ENCODE measurements at places on chromosomes 4 and X.

GRCh38 chrX:9846631-9847030, 60.4 kb downstream of the SHROOM2 start:
- DNase-seq, result no peak

- DNase-seq, result no peak
Measured at GRCh38 chrX:143854006-143854405, 29.9 kb upstream of the UBE2NL start.

DNA sequence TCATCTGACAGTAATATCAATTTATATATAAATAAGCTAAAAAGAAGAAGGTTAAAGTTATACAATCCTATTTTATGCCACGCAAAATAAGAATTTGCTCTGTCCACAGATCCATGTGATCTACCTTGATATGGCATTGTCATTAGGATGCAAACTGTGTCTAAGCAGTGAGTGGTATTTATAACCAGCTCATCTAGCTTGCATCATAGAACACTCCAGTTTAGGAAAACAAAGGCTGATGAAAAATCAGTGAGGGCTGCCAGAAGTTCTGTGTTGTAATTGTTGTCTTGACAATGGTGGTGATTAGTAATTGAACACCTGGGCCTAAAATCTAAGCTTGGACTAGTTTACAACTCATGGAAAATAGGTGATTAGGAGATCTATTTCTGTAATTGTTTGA, 111.0 kb downstream of the CPE start:
- DNase-seq, result no peak

GRCh38 chr4:150972592-150972991, 42.5 kb downstream of the LRBA start:
- no peak for DNase-seq

- no peak for DNase-seq
Measured at GRCh38 chr4:40144716-40145115, 52.1 kb upstream of the RHOH start.

DNA sequence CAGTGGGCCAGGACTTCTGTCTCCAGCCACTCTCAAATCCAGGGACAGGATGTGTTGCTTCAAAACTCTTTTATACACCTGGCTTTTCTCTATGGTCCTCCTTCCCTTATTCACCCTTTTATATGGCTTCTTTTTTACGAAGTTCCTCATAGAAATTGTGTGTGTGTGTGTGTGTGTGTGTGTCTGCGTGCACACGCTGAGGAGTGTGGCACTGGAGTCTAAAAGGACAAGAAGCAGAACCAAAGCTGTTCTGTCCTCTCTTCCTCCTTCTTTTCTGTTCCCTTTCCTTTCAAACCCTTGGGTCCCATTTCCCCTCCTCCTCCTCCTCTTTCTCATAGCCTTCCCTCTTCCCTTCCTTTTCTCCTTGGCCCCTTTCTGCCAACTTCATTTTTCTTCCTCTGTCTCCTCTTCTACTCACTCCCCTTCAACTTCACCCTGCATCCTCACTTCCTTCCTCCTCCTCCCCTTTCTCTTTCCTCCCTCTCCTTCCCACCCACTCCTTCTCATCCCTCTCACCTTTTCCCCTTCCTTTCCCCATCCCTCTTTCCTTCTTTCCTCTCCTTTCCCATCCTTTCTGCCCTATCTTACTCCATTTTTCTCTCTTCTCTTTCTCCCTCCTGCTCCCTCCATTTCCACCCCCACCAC, 360.5 kb downstream of the MID1IP1 start:
- DNase-seq, result no peak

- no peak for DNase-seq
Measured at GRCh38 chrX:34585561-34585960, 71.5 kb downstream of the TMEM47 start.

GRCh38 chr4:67785528-67785927, 31.3 kb upstream of the GNRHR start:
- no peak for DNase-seq

DNA sequence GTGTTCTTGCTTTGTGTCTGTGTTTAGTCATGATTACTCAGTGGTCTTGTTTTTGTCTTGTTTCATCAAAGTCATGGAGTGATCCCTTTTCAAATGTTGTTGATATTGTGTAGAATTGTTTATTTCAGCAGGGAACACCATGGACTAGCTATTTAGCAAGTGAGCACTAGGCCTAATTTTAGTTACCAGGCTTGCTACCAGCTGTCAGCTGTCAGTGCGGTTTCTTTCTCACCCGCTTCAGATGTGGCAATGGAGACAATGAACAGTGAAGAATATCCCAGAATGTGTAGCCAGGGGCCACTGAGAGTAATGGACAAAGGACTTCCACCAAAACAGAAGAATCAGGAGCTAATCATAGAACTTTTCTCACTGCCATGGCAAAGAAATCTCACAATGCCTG, 432.8 kb upstream of the FMR1 start:
- DNase-seq, result no peak

GRCh38 chr4:36322921-36323354, 41.5 kb downstream of the DTHD1 start:
- no peak for DNase-seq

- DNase-seq, result no peak
Measured at GRCh38 chr4:71992571-71993312, 39.1 kb upstream of the NPFFR2 start.

GRCh38 chr4:36164900-36165630, 79.2 kb downstream of the ARAP2 start:
- DNase-seq, result no peak

DNA sequence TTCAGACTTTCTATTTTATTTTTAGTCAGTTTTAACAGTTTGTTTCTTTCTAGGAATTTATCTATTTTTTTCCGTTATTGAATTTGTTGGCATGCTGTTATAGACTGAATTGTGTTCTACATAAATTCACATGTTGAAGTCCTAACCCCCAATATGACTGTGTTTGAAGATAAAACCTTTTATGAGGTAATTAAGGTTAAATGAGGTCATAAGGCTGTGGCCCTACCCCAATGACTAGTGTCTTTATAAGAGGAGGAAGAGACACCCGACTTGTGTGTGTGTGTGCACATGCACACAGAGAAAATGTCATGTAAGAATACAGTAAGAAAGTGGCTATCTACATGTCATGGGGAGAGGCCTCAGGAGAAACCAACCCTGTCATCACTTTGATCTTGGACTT, 146.3 kb downstream of the BRWD3 start:
- no peak for DNase-seq

- DNase-seq, result no peak
Measured at GRCh38 chr4:6120361-6120760, 80.0 kb downstream of the JAKMIP1 start.

GRCh38 chr4:2423695-2424094, 4.9 kb downstream of the CFAP99 start:
- DNase-seq, result no peak

GRCh38 chrX:13649838-13650237, 3.1 kb upstream of the TCEANC start:
- DNase-seq, result no peak

DNA sequence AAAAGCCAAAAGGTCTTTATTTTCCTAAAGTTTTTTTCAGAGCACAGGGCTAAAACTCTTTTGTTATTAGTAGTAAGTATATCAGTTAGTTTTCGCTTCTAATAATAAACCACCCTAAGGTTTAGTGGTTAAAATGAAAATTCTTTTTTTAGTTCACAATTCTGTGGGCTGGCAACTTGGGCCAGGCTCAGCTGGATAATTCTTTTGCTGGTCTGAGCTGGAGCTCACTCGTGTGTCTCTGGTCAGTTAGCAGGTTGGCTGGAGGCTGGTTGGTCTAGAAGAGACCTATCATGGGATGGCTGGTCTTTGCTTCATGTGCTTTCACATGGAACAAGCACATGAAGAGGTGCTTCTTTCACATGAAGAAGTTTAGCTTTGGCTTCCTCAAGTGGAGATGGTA, 227.1 kb upstream of the LCORL start:
- DNase-seq, result no peak

DNA sequence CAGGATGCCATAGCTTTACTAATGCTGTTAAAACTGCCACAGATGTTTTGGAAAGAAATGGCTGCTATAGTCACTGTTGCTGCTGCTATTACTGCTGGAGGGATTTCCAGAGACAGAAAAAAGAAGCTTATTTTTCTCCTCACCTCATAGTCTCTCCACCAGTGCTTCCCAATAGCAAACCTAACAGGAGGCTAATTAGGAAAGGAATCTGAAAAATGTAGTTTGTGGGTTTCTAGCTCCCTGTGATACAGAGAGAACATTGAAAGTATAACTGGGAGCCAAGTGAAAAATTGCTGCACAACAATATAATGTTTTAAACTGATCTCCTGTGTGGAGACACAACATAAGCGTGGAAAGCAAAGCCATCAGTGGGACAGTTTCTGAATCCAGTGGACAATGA, 8.6 kb upstream of the TSPAN7 start:
- DNase-seq, result no peak
